Posterior vena cava (tissue), 2 donors: ENCODE measurements at places on chromosomes 13 and 19.

- DNase-seq = no peak
These were observed 462.7 kb downstream of the GPC6 start for GRCh38 chr13:93689333-93689732.

- no peak for DNase-seq
These were observed 789.9 kb upstream of the MIR17HG start for GRCh38 chr13:90557626-90558025.

- DNase-seq = no peak
These were observed 4.4 kb upstream of the ATP1A3 start for GRCh38 chr19:41998246-41999020.

DNA sequence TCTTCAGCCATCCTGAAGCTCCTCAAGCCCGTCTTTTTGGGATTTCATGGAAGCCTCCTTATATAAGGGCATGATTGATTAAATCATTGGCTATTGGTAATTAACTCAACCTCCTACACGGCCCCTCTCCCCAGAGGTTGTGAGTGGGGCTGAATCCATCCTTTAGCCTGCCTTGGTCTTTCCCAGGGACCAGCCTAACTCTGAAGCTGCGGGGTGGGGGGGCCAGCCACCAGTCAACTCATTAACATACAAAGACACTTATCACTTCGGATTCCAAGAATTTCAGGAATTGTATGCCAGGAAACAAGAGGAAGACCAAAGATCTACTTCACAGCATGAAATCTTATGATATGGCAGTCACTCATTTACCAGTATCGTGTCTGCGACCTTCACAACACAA is 9.9 kb downstream of the COL4A1 start:
- DNase-seq = no peak

DNA sequence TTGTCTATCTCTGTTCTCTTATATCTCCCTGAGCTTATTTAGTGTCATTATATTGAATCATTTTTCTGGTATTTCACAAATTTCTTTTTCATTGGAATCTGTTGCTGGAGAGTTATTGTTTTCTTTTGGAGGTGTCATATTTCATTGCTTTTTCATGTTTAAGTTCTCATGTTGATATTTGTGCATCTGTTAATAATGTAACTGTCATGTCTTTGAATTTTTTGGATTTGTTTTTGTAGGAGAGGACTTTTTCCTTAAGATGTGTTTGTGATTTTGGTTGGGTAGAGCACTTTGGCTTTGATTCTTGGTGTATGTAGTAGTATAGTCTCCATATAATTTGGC is 64.0 kb downstream of the DNAJC3 start:
- no peak for DNase-seq

DNA sequence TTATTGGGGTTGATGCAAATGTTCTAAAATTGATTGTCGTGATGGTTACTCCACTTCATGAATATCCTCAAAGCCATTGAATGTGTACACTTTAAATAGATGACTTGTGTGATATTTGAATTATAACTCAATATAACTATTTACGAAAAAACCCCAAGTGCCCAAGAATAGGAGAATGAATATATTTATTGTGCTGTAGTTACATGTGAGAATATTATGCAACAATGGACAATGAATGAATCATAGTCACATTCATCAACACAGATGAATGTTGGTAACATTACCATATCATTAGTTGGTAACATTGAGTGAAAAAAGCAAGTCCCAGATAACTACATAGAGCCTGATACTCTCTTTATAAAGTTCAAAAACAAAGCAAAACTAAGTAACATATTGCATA is 127.8 kb upstream of the UBL3 start:
- no peak for DNase-seq

DNA sequence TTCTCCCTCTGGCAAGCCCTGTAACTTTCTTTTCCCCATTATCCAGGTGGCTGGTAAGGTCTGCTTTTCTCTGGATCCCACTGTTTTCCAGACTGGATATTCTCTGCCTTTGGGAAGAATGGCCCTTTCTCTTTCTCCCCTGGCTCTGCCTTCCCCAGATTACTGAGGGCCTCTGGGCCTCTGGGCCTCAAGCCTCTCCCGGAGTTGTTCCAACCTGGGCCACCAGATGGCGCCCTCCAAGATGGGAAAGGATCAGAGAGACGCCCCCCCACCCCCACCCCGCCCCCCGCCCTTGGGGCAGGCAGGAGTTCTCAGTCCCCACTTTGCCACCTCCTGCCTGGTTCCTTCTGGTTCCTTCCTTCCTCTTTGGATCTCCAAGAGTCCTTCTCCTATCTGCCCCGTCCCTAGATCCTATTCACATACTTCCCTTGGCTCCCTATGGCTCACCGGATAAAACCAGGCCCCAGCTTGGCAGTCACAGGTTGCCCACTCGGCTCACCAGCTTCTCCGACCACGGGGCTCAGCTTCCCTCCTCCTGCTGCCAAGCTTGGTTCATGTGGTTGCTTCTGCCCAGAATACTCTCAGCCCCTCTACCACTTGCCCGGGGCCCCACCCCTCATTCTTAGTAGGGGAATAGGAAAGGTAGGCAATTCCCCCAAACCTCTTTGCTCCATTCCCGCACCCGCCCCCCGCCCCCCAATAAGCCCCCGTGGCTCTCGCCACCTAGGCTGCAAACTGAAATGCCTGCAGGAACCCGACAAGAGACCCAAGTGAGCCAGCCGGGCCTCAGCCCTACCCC is 13.1 kb downstream of the EPS8L1 start:
- peak; percentile 91 for DNase-seq

- no peak for DNase-seq
These were observed 200 bp downstream of the MLLT1 start for GRCh38 chr19:6279620-6279930.

DNA sequence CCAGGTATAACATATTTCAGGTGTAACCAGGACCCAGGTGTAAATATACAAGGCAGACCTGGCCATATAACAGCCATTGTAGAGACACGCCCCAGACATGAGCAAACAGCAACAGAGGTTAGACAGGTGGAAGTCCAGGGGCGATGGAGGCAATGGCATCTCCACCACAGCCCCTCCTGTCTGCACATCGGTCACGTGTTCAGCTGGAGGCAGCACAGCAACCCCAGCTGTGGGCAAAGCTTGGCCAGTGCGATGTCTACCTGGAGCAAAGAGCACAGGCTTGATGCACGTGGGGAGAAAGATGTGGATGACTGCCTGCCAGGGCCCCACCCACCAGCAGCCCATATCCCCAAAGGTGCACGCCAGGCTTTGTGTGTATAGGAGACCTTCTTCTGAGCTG is 4.4 kb downstream of the CYP4F2 start:
- DNase-seq = no peak

DNA sequence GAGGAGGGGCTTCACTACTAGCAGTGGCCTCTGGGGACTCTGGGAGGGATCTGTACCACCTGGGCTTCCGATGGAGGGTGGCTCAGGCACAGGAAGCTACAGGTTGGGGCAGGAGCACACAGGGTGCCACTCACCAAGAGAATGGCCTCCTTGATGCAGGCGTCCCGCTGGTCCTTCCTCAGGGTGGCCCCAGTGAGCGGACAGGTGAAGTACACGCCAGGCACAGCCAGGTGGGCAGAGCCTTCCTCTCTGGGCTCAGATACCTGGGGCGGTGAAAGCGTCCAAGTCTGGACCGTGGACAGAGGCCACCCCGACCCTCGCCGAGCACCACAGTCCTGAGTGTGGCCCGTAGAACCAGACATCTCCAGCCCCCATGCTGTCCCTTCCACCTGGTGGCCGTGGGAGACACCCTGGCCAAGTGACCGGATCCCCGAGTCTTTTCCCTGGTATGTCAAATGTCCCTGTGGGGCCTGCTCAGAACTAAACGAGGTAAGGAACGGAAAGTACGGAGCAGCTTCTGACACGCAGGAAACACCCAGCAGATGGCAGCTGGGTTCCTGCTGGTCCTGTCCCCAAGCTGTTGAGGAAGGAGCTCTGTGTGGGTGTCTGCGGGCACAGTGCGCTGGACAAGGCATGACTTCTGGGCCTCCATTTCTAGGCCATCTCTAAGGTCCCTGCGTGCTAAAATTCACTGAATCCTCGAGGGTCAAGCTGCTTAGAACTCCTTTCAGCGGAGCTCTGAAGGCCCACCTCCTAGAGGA is 5.2 kb downstream of the UBXN6 start:
- DNase-seq = no peak

- DNase-seq = no peak
These were observed 4.9 kb upstream of the N4BP2L1 start for GRCh38 chr13:32432856-32433255.

- no peak for DNase-seq
These were observed 25.0 kb downstream of the ELL start for GRCh38 chr19:18496980-18497256.

GRCh38 chr13:51967482-51968446 is 43.5 kb downstream of the ATP7B start:
- DNase-seq = no peak

- DNase-seq = no peak
These were observed 113.8 kb downstream of the TBC1D4 start for GRCh38 chr13:75368167-75368566.

DNA sequence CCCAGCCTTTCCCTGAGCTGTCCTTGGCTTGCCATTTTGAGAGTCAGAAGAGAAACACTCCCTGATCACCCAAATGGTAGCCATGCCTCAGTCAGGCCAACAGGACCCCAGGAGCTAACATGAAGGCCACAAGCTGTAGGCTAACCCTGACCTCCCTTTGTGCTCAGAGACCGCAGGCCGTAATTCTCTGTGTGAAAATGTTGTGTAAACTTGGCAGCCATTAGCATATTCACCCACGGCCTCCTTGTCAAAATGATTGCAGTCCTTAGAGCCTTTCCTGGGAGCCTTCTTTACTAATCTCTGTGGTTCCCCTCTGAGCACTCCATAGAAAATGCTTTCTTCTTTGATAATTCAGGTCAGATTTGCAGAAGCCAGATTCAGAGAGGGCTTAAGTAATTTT is 418.9 kb downstream of the COG6 start:
- no peak for DNase-seq

DNA sequence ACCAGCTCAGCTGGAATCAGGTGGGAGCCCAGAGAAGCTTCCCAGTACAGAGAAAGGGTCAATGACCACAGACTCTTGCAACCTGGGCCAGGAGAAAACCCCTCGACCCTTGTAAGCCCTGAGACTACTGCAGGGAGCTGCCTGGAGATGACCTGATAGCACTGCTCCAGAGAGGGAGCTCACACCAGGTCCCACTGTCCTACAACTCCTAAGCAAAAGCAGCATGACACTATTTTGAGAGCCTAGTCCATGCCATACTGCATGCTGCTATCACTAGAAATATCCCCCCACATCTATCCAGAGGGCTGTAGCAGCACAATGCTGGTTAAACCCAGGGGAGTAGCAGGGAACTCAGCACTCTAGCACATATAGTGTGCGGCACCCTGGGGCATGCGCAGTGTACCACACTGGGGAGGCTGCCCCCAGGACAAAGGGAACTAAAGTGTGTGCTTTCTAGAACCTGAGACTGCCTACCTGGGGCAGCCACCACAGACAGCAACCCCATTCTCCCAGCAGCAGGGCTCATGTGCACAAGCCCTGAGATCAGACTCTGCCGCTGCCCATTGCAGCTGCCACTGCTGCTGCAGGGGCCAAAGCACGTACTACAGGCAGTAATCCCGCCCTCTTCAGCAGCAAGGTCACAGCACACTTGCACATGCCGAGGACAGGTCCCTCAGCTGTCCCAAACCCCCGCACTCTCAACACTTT is 27.1 kb upstream of the N4BP2L1 start:
- DNase-seq = no peak

- no peak for DNase-seq
These were observed 4.4 kb upstream of the SIN3B start for GRCh38 chr19:16824658-16825311.

DNA sequence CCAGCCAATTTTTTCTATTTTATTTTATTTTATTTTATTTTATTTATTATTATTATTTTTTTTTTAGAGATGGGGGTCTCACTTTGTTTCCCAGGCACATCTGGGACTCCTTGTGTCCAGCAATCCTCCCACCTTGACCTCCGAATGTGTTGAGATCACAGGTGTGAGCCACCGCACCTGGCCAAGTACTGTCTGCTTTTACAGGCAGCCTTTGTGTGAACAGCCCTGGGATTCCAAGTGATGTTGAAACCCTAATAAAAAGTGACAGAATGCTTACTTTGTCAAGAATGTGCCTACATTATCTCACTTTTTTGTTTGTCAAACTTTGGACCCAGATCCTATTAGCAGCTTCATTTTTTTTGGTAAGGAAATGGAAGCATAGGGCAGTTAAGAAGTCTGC is 220.1 kb upstream of the EDNRB start:
- no peak for DNase-seq

DNA sequence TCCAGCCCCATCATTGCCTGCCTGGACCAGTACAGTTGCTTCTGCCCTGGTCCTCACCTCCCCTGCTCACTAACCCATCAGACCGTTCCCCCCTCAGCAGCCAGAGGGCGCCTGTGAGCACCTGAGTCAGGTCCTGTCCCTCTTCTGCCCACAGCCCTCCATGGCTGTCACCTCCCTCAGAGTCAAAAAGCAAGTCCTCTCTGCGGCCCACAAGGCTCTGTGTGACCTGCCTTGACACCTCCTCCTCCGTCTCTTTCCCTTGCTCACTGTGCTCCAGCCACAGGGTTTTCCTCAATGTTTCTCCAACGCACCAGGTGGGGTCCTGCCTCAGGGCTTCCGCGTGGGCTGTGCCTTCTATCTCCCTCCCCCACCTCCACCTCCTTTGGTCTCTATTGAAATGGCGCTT is 29.4 kb upstream of the PTPRS start:
- no peak for DNase-seq

DNA sequence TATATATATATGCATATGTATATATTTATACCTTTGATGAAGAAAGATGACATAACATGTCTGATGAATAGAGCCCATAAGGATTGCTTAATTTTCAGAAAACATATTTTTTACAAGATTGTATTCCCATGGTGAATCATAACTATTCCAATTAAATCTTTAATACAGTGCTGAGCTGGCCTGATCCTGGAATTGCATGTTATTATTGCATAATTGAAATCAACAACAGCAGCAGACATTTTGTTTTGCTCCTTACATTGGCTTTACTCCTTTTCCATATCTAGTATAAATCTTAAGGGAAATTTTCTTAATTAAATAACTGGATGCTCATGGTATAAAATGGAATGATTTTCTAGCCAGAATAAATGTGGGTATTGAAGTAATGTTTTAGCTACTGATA is 22.0 kb downstream of the POSTN start:
- DNase-seq = no peak

GRCh38 chr19:2048104-2048958 is 2.7 kb downstream of the MKNK2 start:
- DNase-seq = no peak

DNA sequence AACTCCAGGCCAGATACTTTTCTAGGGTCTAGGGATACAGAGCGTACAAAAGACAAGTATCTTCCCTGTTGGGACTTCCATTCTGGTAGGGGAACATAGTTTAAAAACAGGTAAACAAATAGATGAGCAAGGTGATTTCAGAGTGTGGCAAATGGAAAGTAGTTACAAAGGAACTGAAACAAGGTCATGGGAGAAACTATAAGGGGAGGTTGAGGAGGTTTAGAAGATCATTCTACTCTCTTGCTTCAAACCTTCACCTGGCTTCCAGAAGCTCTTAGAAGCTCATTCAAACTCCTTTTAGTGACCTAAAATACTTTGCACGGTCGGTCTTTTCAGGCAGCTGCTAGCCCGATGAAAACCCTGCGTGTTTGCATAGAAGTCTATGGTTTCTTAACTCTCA is 9.1 kb downstream of the FFAR2 start:
- DNase-seq = peak; percentile 2
